Thyroid gland (tissue), 4 donors: ENCODE measurements at places on chromosomes 4 and X. TPM values are rescaled to one million over a fixed set of nuclear protein-coding genes. Genes with fewer than 3 reads are reported as not detected.

DNA sequence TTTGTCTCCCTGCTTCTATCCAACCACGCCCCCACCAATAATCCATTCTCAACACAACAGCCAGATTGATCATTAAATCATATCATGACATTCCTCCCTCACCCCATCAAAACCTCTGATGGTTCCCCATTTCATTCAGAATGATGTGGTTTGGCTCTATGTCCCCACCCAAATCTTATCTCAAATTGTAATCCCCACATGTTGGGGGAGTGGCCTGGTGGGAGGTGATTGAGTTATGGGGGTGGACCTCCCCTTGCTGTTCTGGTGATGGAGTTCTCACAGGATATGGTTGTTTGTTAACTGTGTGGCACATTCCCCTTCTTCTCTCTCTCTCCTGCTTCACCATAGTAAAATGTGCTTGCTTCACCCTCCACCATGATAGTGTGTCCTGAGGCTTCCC, 23.3 kb downstream of the TRMT2B start:
- DNase-seq = no peak

DNA sequence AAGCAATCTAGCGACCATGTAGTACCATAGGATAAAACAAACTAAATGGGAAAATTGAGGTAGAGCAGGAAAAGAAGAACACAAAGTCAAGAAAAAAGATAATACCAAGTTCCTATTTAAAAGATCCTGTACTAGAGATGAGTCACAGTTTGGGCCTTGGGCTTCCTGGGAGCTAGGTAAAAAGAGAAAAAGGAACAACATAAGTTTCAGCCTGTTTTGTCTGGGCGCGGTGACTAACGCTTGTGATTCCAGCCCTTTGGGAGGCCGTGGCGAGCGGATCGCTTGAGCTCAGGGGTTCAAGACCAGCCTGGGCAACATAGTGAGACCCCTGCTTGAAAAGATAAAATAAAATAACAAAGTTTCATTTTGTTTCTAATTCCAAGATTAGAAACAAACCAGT, 14.0 kb upstream of the TMEM156 start:
- DNase-seq = no peak

- DNase-seq = no peak
Observed at GRCh38 chr4:62531264-62531663, 1331.1 kb downstream of the ADGRL3 start.

MAP7D2 gene
- 0.27 TPM for total RNA-seq

MYOZ2 gene
- total RNA-seq = not detected
